ENCODE measurements at places on chromosomes 5 and 9. TPM values are rescaled to one million over a fixed set of nuclear protein-coding genes. Genes with fewer than 3 reads are reported as not detected.

DNA sequence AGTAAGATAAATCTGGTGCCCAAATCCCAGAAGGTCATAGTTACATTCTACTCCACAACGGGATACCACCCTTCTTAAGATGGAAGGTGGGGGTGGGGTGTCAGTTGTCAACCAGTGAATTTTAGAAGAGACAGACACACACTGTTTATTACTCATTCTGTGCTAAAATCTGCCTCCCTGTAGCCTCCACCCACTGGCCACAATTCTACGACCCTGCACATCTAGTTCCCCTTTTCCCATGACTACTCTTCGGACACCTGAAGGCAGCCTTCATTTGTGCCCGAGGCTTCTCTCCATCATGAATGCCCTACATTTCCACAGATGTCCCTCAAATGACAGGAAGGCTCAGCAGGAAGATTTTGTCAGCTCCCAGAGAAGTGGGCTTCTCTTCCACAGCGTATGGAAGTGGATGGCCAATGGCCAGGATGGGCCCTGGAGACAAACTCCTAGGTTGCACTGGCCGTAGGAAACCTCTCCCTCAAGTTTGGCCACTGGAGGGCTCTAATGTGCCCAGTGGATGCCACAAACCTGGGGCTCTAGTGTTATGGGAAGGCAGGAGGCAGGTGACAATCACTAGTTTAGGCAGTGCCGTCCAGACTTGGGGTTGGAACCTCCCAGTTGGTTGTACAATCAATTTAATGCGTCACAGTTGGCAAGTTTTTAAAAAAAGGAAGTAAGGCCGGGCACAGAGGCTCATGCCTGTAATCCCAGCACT, 46.6 kb downstream of the PTPN3 start:
- no peak for DNase-seq

DNA sequence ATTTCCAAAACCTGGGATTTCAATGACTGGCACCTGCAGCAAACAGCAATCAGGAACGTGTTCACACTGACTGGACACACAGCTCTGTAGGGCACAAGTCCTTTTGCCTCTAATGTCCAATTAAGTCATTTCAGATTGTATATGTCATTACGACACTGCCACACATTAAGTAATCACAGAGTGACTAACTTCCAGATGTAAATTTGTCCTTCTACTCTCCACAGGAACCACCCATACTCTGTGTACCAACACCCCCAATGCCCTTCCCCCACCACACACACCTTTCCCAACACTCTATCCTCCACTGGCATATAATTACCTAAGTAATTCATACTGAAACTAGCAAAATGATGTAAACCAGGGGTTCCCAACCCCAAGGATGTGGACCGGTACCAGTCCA, 30.5 kb downstream of the LARS1 start:
- DNase-seq = no peak

- DNase-seq = no peak
Measured at GRCh38 chr5:6712142-6712576, 1.1 kb upstream of the TENT4A start.

Gene PCDHA12
- total RNA-seq = 23.6 TPM

Gene AFAP1L1
- total RNA-seq = 1.5 TPM

DNA sequence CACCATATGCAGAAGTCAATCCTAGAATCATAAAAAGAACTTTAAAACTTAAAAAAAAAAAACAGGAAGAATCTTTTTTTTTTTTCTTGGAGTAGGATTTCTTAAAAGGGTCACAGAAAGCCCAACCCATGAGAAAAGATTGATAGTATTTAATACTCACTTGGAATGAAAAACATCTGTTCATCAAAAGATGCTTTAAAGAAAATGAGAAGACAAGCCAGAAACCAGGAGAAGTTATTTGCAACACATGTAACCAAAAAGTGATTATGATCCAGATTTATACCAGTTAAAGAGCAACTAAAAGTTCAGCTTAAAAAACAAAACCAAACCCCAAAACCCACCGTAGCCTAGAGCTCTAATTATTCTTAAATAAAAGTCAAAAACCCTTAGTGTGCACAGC, 69.3 kb downstream of the TLE4 start:
- DNase-seq = no peak

Gene SLC6A19
- not detected for total RNA-seq

Gene NUTM2G
- 0.15 TPM for total RNA-seq

GRCh38 chr5:67732921-67733320, 482.6 kb upstream of the PIK3R1 start:
- DNase-seq = no peak

- peak; percentile 81 for DNase-seq
Measured at GRCh38 chr9:133709015-133709611, 29.0 kb downstream of the SARDH start.

DNA sequence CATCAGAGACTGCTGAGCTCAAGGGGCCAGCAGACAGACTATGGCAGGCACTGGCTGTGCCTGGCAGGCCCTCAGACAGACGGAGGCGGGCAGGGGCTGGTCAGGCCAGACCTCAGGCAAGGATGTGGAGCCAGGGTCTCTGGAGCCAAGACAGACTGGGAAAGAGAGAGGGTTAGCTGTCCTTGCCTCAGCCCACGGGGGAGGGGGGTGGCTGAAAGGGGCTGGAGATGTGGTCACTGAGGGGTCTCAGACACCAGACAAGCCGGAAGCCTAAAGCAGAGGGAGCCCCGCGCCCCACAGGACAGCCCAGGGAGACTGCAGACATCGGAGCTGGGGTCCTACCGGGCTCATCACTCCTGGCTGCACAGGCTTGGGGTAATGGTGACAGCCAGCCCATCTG, 141.2 kb upstream of the FOXD4L5 start:
- no peak for DNase-seq
